Fibroblast of the aortic adventitia (primary cell): ENCODE measurements at places on chromosomes 5 and 9.

DNA sequence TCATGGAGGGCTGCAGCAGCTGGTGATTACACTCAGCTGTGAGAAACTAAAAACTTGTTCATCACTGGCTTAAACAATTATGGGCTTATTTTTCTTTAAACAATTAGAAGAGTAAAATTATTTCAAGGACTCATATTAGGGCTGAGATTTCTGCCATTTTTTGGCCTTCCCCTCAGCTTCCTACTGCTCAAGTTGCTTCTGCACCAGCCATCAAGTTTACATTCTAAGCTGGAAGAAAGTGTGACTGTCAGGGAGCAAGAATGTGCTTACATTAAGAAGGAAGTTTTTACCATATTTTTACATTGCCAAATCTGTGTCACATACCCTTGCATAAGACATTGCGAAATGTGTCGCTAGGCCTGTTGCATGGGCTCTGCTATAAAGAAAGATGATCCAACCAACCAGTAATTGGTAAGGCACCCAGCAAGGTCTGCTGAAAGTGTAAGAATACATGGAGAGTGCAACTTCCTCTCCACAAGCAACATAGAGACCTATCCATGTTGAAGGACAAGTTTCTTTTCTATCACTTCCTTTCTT, 260.3 kb upstream of the CDH10 start:
- DNase-seq, result no peak

GRCh38 chr5:69512740-69513260, 20.2 kb downstream of the OCLN start:
- peak; percentile 90 for DNase-seq

GRCh38 chr9:76255781-76256455, 138.3 kb downstream of the RFK start:
- peak; percentile 99 for DNase-seq

DNA sequence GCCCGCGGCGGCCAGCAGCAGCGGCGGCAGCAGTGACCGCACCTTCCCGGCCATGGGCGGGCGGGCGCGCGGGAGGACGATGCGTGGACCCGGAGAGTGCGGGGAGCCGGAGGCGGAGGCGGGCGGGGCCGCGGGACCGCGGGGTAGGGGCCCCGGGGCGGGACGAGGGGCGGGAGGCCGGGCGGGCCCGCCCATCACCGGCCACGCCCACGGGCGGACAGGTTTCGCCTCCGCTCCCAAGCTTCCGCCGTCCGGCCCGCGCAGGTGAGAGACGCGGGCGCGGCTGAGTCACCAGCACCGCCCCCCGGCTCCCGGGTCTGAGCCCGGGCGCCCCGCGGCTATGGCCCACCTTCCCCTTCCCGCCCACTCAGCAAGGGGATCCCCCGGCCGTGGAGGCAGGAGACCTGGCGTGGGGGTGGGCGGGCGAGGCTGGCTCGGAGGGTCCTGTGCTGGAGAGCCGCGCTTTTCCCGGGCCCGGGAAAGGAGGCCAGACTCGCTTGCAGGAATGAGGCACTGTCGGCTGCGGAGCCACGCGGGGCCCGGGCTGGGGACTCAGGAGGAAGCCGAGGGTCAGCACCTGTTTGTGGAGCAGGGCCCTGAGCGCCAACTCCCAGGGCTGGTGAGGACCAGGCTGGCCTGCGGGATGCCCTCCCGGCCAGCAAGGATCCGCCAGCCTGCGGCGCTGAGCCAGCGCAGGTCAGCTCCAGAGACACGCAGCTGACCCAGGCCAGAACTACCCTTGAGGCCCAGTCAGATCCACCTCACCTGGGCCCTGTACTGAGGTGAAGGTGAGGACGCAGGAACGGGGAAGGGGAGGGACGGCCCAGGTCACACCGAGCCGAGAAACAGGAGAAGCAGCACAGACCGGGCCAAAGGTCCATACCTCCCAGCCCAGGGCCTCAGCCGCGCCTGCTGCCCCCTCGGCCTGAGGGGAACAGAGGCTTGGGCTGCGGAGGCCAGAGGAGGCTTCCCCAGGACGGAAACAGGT, at the start of gene ENTPD2:
Gene ENTPD2, minus strand, starts transcription at position 118 of the 988 bp plus-strand sequence. Its CDS starts 64 bp downstream, at position 54.
- no peak for DNase-seq

DNA sequence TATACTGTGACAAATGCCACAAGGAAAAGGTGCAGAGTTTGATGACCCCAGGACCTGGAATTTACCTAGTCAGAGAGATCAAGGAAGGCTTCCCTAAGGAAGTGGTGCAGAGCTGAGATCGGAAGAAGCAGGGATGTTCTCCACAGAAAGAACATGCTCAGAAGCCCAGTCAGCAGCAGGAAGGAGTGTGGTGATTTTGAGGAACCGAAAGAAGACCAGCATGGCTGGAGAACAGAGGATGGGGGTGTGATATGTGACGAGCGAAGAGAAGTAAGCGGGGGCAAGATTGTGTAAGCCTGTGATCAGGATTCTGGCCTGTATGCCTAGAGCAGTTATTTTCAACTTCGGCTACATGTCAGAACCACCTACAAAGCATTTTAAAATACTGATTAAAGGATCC, 18.7 kb upstream of the PIK3R1 start:
- DNase-seq, result no peak

DNA sequence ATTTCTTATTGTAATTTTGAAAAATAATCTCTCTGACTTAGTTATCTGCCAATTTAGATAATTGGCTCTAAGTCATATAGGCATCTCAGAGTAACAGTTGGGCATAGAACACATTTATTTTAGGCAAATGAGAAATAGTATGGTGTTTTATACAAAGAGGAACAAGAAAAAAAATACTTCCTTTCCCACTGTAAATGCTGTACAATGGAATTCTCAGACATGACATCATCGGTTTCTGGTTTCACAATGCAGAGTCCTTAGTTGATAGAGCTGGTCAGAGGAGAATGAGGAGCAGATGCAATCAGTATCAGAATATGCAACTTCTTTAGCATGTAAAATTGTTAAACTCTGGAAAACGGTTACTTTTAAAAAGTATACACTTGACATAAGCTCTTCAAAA, 49.4 kb downstream of the PLK2 start:
- peak; percentile 90 for DNase-seq

- DNase-seq, result no peak
Measured at GRCh38 chr5:179422908-179423481, 77.7 kb upstream of the ADAMTS2 start.

DNA sequence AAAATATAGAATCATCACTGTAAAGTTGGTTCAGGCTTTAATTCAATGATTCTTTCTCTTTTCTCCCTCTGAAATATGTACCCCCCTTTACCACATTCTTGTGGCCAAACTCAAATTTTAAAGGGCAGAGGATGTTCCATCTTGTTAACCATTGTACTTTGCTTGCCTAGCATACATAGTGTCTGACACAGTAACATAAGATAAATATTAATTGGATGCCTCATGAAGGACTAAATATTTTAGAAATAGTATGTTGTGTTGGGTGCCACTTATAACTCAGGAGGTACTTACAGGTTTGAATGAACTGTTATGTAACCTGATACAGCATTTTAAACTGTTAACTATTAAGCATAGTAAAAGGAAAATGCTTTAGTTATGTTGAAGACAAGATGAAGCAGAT, 71.5 kb downstream of the NIPBL start:
- peak; percentile 43 for DNase-seq

DNA sequence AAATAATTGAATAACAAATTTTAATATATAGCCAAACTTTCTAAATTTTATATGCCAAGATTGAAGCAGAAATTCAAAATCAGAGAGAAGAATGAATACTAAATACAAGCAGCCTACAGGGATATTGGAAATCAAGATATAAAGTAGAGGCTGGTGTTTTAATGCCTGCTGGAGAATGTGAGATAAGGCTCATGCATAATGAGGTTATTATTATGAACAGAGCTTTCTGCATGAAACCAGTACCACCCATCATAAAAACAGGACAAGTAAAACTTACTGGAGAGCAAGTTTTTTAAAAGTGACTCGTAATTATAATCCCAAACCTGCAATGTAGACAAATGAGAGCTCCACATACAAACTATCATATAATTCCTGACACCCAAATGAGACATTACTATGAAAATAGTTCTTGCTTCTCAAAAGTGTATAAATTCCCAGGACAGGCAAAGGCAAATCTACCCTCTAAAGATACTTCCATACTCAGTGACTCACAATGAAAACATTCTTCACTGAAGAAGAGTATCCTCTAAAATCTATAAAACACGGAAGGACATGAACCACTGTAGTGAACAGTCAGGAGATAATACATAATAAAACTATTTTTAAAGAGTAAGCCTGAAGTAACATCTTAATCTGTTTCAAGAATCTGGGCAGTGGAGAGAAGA, 532.0 kb upstream of the GRAMD2B start:
- DNase-seq, result no peak

- DNase-seq, result no peak
Measured at GRCh38 chr5:32406650-32407049, 37.9 kb downstream of the ZFR start.

DNA sequence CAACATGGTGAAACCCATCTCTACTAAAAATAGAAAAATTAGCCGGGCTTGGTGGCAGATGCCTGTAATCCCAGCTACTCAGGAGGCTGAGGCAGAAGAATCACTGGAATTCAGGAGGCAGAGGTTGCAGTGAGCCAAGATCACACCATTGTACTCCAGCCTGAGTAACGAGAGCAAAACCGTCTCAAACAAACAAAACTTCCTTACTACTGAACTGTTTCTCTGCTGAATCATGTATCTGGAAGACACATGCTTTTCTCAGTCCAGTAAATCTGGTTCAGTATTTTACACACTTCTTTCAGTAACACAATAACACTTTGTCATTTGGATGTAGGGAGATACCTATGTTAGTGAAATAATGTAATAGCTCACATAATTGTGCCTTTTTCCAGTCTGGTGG, 7.9 kb downstream of the TRMT10B start:
- DNase-seq, result peak; percentile 66

DNA sequence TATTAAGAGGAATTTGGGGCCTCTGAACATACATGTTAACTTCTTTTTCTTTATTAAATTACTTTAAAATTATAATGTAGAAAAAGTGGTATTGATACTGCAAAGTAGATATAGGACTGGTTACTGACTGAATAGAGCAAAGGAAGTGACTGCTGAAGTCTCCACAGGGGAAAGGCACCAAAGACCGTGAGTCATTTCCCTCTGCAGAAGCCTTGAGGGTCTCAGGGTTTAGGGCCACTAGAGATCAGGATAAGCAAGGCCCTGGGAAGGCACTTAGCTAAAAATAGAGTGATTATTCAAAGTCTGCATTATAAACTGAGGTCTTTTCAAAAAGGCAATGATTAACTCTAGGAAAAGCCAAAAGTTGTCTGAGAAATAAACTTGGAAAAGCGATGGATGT, 44.7 kb upstream of the ITGA1 start:
- DNase-seq, result no peak

GRCh38 chr9:77464661-77465060, 183.5 kb downstream of the GNA14 start:
- DNase-seq, result no peak

DNA sequence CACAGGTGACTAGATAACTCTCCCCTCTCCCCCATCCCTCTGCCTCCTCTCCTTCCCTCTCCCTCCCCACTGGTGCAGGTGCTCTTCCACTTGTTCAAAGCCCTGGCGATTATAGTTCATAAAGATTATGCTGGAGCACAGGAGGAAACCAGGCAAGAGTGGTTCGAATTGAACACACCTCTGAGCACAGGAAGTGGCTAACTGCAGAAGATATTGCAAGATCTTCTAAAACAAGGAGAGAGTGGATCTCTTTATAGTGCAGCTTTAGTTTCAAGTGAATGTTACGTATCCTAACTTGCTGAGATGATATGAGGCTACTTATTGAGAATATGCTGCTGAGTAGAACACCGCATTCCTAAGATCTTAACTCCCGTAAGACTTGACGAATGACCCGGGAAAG, 178.4 kb downstream of the GOLPH3 start:
- DNase-seq, result no peak

- DNase-seq, result peak; percentile 82
Measured at GRCh38 chr9:88789785-88790184, 201.5 kb upstream of the S1PR3 start.

- peak; percentile 78 for DNase-seq
Measured at GRCh38 chr5:1763548-1763911, 36.1 kb downstream of the MRPL36 start.

GRCh38 chr5:5326115-5326758, 96.2 kb upstream of the ICE1 start:
- DNase-seq, result peak; percentile 10

GRCh38 chr5:159217236-159217635, 7.9 kb upstream of the RNF145 start:
- DNase-seq, result no peak

DNA sequence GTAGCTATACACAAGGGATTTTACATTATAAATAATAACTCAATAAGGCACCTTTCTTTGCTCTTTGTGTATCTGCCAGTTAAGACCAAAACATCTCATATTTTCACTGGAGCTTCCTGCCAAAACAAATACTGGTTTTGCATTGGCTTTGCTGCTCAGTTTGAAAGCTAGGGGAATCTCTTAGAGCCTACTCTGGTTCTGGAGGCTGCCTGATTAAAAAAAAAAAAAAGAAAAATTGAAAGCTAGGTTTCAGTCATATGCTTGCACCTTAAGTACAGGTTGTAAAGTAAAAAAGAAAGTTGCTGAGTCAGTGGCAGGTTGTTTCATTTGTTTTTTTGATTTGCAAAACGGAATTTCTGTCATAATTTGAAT, 2.3 kb downstream of the DENND4C start:
- peak; percentile 71 for DNase-seq

- peak; percentile 80 for DNase-seq
Measured at GRCh38 chr9:35951736-35952135, 6.2 kb downstream of the OR2S2 start.

DNA sequence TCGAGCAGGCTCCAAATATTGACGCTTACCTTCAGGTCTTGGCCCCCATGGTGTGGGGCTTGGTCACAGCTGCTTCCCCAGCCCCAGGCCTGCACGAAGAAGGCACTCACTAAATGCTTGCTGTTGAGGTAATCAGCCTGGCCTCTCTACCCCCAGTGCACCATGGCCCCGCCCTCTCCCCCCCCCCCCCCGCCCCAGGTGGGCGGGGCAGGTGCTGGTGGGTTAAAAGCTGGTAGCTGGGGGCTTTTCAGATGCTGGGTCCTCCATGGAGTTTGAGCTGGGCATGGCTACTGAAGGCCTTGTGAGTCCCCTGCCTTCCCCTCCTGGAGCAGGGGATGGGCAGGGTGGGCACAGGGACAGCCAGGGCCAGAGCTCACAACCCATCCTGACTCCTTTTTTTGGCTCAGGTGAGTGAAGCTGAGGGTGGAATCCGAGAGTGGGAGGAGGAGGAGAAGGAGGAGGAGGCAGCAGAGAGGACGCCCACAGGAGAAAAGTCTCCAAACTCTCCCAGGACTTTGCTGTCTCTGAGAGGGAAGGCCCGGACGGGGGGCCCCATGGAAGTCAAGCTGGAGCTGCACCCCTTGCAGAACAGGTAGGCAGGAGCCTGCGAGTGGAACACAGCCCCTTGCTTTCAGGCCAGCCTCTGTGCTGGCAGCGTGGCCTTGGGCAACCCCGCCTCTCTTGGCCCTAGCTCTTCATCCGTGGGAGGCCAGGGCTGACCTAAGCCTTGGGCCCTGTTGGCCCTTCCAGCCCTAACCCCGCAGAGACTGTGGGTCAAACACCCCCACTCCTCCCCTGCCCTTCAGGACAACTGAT, 4.4 kb upstream of the TSPAN17 start:
- DNase-seq, result no peak

DNA sequence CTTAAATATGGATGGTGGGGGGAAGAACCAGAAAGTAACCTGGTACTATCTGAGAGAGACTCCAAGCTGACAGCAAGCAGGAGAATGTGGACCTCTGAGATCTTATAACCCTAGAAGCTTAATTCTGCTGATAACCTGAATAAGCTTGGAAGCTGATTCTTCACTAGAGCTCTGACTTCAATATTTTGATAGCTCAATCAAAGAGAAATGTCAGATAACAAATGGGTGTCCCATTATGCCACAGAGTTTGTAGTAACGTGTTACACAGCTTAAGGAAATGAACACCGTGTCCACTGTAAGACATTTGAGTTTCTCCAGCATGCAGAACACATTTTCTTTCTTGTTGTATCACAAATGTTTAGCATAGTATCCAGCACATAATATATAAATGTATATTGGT, 626.7 kb downstream of the CDH12 start:
- no peak for DNase-seq
